Neural crest cell (in vitro differentiated cells): ENCODE measurements at places on chromosomes 5 and 9. TPM values are rescaled to one million over a fixed set of nuclear protein-coding genes. Genes with fewer than 3 reads are reported as not detected.
A peak's percentile ranks its signal among the peaks of the same experiment; 100 is the strongest.

GRCh38 chr5:122870219-122870856 lies 24.9 kb downstream of the SNX24 start:
- no peaks in the 10 kb centered on the region for H3K27me3 ChIP-seq
- no peak overlapping the region for H3K4me3 ChIP-seq
- no peak overlapping the region for H3K27ac ChIP-seq
- peaks cover 26% of the 10 kb centered on the region for H3K4me1 ChIP-seq
- no peak for DNase-seq

DNA sequence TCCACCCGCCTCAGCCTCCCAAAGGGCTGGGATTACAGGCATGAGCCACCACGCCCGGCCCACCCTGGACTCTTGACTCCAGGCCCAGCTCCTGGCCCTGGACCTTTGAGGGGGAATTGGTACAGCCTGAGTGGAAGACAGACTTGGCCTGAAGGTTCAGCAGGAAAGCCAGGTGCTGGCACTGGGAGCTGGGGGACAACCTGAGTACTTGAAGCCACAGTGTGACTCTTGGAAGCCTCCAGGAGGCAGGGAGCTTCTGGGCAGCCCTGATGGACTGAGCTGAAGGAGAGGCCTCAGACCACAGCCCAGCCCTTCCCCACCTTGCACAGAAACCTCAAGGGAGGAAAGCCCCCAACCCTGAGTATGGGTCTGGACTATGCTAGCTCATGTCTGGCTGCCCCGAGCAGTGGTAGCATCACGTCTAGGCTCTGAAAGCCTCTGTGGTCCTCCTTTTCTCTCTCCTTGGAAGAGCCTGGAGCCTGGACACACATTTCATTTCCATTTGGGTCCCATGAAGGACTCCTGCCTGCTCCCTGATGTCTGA lies 54.1 kb downstream of the RASGEF1C start:
- no peaks in the 10 kb centered on the region for H3K27me3 ChIP-seq
- no peak overlapping the region for H3K4me3 ChIP-seq
- peaks cover 4% of the 10 kb centered on the region for H3K36me3 ChIP-seq
- H3K4me1 ChIP-seq: no peaks in the 10 kb centered on the region

GRCh38 chr9:104905931-104906330 lies 22.0 kb downstream of the ABCA1 start:
- no peaks in the 10 kb centered on the region for H3K27me3 ChIP-seq
- H3K36me3 ChIP-seq: no peaks in the 10 kb centered on the region
- H3K4me1 ChIP-seq: no peaks in the 10 kb centered on the region

The ADAMTS6 gene
- total RNA-seq: 7.1 and 8.2 TPM in 2 replicates

DNA sequence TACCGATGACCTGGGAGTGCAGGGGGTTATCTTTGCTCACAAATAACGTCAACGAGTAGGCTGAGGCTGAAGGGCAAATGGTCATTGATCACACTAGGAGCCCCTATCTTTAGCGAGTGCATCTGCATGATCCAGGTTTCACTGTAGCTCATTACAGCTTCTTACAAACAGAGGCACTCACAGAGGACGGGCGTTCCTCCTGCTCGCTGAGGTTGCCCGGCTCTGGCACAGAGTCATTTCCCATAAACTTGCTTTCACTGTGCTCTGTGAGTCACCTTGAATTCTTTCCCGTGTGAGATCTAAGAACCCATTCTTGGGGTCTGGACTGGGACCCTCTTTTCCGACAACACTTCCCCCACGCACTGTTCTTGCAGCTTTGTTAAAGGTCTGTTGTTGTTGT lies 1.9 kb upstream of the PAEP start:
- H3K4me1 ChIP-seq: no peaks in the 10 kb centered on the region
- no peak overlapping the region for H3K4me3 ChIP-seq
- H3K27me3 ChIP-seq: peaks cover 4% of the 10 kb centered on the region
- no peaks in the 10 kb centered on the region for H3K36me3 ChIP-seq
- no peak for DNase-seq

GRCh38 chr9:107261106-107261505 lies 22.0 kb upstream of the RAD23B start:
- no peak overlapping the region for H3K4me3 ChIP-seq
- DNase-seq: no peak
- peaks cover 16% of the 10 kb centered on the region for H3K4me1 ChIP-seq
- peaks cover 3% of the 10 kb centered on the region for H3K36me3 ChIP-seq
- H3K27me3 ChIP-seq: no peaks in the 10 kb centered on the region

The RPS14 gene
- total RNA-seq: 2,170 and 2,213 TPM in 2 replicates

- H3K27ac ChIP-seq: no peak overlapping the region
- no peak overlapping the region for H3K4me3 ChIP-seq
- peaks cover 2% of the 10 kb centered on the region for H3K36me3 ChIP-seq
- H3K27me3 ChIP-seq: peaks cover 16% of the 10 kb centered on the region
- no peak for DNase-seq
Measured at GRCh38 chr5:31173614-31174013, 19.9 kb upstream of the CDH6 start.

The GPR151 gene
- total RNA-seq: not detected in 2 replicates

The PCDHA9 gene
- 1.4 TPM in 2 replicates for total RNA-seq

DNA sequence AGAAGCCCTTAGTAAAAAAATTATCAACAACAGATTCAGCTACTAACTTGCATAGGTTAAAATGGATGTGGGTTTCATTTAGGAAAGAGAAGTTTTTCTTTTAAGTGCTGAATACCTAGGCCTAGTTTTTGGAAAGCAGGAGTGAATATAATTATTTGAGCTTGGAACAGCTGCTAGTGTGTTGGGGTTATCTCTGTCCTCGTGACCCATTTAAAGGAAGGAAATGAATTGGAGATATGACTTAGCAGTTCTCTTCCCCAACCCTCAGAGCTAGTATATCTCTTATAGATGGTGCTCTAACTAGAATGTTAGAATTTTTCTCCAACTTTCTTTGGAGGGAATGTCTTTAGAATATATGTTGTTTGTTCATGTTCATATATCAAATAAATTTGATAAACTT lies 38.6 kb downstream of the ZNF366 start:
- no peaks in the 10 kb centered on the region for H3K36me3 ChIP-seq
- no peak overlapping the region for H3K4me3 ChIP-seq
- DNase-seq: no peak

GRCh38 chr5:2206293-2207108 lies 323.8 kb upstream of the IRX4 start:
- peaks cover 20% of the 10 kb centered on the region for H3K27me3 ChIP-seq
- H3K4me1 ChIP-seq: peaks cover 43% of the 10 kb centered on the region
- peak overlapping the region; percentile 93 for H3K27ac ChIP-seq
- H3K36me3 ChIP-seq: no peaks in the 10 kb centered on the region

GRCh38 chr5:33330992-33331391 lies 109.8 kb upstream of the TARS1 start:
- no peak overlapping the region for H3K4me3 ChIP-seq
- no peak overlapping the region for H3K27ac ChIP-seq
- H3K27me3 ChIP-seq: no peaks in the 10 kb centered on the region

GRCh38 chr5:133763744-133764143 lies 151.4 kb upstream of the FSTL4 start:
- H3K36me3 ChIP-seq: no peaks in the 10 kb centered on the region
- H3K4me1 ChIP-seq: no peaks in the 10 kb centered on the region
- no peak for DNase-seq
- peaks cover 3% of the 10 kb centered on the region for H3K27me3 ChIP-seq
- no peak overlapping the region for H3K4me3 ChIP-seq

DNA sequence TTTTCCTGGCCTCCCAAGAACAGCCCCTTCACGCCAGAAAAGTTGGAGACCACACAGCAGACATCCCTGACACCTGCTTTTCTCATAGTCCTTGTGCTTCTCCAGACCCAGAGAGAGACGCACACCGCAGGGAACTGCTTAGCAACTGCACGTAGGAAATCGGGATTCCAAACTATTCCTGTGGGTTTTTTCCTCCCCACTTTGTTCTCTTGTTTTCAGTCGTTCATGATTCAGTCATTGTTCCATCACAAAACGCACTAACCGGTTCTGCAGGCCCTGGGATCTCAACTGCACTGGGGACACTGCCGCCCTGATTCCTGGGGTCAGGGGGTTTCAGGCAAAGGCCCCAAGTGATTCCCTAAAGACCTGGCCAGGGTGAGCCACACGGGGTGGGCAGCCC lies 588.0 kb upstream of the KLF4 start:
- H3K27ac ChIP-seq: no peak overlapping the region
- H3K4me1 ChIP-seq: no peaks in the 10 kb centered on the region

The PTGS1 gene
- 0.16 and 0.37 TPM in 2 replicates for total RNA-seq

DNA sequence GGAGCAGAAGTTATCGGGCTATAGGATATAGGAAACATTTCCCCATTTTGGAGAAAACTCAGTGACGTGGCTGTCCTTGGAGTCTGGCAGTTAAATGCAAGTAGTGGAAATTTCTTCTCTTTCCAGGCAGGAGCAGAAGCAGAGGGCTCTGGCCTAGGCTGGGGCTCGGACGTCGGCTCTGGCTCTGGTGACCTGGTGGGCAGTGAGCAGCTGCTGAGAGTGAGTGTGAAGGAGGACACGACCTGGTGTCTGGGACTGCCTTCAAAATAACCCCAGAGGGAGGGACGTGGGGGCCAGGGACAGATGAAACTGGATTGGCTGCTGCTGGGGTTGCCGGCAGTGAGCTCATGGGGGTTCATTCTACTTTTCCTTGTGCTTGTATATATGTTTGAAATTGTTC lies 79.5 kb downstream of the COL15A1 start:
- H3K4me1 ChIP-seq: no peaks in the 10 kb centered on the region
- peak overlapping the region; percentile 67 for H3K27ac ChIP-seq
- H3K27me3 ChIP-seq: peaks cover under 1% of the 10 kb centered on the region
- H3K36me3 ChIP-seq: peaks cover 2% of the 10 kb centered on the region

DNA sequence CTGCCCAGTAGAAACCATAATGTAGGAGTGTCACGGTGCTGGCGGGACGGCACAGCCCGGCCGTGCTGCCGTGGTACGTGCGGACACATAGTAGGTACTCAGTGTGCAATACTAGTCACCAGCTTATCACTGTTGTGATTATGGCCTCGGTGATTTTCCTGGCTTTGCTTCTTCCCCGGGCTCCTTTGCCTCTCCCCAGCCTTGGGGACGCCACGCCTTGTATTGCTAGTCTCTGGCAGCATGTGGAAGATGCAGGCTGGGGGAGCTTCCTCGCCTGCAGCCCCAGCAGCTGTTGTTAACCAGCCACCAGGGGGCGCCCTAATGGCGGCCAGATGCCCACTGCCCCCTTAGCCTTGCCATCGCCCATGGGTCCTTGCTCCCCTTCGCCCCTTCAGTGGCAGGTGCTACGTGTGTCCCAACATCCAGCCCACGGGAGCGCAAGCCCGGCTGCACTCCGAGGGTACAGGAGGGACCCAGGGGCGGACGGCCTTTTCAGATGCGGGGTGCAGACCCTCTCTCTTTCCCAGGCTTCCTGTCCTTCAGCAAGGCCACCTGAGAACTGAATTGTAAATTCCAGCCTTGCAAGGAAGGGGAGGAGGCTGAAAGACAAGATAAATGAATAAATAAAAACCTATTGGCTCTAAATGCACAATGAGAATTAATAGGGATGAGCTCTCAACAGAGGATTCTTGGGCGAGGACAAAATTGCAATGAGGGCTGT lies 8.0 kb downstream of the NTNG2 start:
- DNase-seq: peak; percentile 56
- H3K27me3 ChIP-seq: peaks cover 55% of the 10 kb centered on the region
- H3K36me3 ChIP-seq: no peaks in the 10 kb centered on the region
- no peak overlapping the region for H3K27ac ChIP-seq
- H3K4me1 ChIP-seq: peaks cover under 1% of the 10 kb centered on the region
- peak overlapping the region; percentile 38 for H3K4me3 ChIP-seq
